ENCODE measurements at places on chromosomes 2 and 18.
A peak's percentile ranks its signal among the peaks of the same experiment; 100 is the strongest.

GRCh38 chr18:1002653-1003178, 98.0 kb downstream of the ADCYAP1 start:
- DNase-seq = peak; percentile 66

DNA sequence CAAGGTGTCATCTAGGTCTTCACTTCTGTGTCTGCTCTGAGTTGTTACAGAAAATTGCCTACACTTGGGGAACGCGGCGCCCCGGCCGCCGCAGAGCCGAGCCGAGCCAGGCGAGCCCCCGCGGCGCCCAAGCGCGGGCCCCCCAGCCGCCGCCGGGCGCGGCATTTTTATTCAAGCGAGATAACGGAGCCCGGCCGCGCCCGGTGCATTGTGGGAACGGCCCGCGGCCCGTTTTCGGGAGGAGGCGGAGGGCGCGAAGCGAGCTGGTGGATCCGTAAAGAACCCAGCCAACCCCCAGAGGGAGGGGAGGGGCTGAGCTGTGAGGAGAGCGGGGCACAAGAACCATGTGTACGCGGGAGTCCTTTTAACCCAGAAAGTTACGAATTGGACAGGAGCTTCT, 191.8 kb downstream of the FTCDNL1 start:
- DNase-seq = peak; percentile 38

GRCh38 chr2:226802573-226802972, 3.0 kb upstream of the IRS1 start:
- DNase-seq = peak; percentile 83

GRCh38 chr2:31129375-31130171, 8.7 kb downstream of the GALNT14 start:
- no peak for DNase-seq

- peak; percentile 10 for DNase-seq
These were observed 25.4 kb downstream of the MYO7B start for GRCh38 chr2:127560931-127561280.

DNA sequence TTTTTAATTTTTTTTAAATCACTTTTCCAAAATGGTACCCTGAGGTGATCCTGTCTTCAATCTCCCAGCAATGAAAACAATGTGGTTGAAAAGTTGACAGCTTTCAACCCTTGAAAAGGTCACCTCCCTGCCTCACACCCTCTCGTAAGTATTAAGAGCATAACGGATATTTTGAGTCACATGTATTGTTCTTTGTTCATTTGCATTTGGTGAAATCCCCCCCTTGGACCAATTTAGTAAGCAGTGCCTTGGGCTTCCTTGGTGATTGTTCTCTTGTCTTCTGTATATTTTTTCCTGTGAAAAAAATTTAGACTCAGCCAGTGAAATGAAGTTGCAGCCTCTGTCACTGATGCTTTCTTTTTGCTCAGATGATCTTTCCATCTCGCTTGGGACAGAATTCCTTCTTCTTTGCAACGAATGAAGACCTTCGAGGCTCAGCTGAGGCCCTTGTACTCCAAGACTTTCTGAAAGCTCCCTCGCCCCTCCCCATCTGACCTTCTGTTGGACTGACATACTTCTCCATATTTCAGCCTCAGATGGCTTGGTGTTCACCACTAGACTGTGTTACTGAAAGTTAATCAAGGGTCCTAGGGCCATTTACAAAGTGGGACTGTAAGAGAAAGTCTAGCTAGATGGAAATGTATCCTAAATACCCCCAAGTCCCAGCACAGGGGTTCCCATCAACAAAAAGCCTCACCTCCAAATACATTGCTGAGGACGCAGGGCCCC, 158.4 kb downstream of the BCL2 start:
- no peak for DNase-seq

DNA sequence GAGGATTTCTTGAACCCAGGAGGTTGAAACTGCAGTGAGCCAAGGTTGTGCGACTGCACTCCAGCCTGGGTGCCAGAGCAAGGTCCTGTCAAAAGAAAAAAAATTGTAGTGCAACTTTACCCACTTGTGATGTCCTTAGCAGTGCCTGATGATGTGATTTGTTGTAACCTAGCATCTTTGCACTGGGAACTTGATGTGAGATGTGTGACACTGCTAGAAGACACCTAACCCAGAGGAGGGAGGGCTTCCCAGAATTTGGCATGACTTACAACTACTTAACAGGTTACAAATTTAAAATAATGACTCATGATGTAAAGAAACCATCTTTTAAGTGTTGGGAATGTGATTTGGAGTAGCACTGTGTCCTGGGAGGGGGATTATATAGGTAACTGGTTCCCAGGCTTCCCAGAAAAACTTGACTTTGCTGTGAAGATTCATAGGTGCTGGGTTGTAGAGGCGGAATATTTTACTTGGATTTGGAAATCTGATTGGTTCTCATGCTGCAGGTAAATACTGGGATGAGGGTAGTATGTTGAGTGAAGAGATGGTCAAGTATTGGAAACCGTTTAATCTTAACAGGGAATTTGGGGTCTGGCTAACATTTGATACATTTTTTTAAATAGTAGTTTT, 3.7 kb downstream of the EEF1B2 start:
- no peak for DNase-seq

DNA sequence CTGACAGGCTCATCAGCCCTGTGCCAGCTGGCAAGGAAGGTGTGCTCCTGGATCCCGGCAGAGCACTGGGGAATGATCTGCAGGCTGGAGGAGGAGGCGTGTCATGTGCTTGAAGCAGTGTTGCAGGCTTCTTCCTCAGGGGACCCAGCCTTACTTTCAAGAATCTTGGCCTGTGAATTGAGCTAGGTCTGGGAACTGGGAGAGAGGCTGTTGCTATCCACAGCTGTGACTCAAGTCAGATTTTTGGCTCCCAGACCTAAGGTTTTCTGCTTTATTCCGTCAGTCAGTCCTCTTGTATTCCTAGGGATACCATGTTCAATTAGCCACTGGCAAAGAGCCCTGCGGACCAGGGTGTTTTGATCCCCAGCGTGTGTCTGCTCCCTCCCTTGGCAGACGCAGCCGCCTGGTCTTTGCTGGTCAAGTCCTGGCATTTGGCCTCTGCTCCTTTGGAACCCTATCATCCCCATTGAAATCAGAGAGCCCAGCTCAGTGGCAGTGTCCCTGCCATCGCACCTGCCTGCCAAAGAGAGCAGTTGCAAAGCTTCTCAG, 32.4 kb downstream of the ASB1 start:
- peak; percentile 76 for DNase-seq

DNA sequence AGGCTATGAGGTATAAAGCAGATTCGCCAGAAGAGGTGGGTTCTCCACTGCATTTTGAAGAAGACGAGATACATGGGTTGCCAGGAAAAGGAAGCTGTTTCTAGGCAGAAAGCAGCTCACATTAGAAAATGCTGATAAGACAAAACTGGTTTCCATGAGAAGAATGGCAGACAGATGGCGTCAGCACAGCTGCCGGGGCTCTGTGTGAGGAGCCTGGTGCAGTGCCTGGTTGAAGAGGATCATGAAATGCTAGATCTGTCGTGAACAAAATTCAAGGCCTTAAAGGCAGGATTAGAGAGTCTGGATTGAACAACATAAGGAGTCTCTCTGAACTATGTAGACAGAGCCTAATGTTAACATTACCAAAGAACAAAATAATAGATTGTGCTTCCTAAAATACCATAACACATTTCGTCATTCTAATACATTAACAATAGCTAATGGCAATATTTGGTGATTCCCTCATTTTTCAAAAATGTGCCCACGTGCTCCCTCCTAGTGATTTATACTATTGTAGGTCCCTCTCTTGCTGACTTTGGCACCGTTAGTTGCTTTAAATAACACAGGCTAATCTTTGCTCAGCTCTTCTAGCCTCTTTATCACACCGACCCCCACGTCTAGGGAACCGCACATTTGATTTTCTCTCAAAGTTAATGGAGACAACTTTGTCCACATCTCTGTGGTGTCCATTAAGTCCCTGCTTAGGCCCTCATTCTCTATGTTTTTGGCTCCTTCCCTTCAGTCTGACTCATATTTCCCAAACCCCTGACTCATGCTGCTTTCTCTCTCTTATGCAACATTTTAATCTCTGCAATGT, 38.2 kb downstream of the EFEMP1 start:
- DNase-seq = peak; percentile 99

GRCh38 chr2:148300544-148300943, 279.7 kb downstream of the MBD5 start:
- no peak for DNase-seq

DNA sequence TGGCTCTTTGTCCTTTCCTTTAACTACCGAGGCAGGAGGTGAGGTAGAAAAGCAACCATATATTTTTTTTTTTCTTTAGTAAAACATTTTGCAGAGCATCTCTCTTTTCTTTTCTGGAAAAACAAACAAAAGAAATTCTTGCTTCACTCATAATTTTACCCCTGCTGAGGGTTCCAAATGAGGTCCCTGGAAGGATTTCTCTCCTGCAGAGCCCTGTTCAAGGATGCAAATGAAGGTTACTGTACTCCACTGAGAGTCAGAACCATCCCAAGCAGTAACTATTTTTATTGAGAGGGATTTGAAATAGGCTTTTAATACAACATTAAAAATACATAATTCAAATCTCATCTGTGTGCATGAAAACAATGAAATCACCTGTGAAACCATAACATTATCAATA, 19.5 kb upstream of the MYO1B start:
- DNase-seq = peak; percentile 55

GRCh38 chr18:76487782-76488181, 7.3 kb downstream of the ZNF516 start:
- DNase-seq = no peak

DNA sequence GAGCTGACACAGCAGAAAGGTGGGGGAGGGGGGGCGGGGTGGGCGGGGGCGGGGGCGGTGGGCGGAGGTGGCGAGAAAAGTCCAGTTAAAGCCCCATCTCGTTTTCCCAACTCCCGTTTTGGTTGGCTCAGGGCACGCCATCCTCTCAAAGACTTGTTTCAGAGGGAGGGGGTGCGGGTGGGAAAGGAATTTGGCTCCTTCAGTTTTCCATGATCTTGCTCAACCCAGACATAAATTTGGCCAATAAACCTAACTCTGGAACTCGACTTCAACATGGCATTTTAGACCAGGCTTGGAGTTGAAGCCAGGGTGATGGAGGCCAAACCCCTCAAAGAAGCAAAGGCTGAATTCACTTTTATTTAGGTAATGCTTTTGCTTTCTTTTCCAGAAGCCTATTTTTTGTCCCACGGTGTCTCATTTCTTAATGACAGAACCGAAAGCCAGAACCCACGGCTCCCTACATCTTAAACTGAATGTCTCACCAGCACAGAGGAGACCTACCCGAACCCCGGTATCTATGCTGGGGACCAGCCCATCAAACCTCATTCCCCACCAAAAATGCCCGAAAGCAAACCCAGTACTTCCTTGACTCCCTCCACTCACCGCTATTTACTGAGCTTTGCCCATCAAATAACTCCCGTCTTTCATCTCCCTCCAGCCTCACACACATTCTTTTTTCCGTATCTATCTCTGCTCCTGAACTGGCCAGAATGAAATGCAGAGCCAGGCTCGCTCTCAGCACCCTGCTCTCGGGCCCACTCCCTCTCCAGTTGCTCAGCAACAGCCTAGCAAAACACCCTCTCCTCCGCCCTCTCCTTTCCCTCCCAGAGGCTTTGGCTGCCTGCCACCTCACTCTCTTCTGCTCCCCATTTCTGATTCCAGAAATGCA, 4.3 kb downstream of the IGFBP5 start:
- peak; percentile 72 for DNase-seq

- DNase-seq = no peak
These were observed 303.9 kb downstream of the ZNF407 start for GRCh38 chr18:74901362-74902146.

DNA sequence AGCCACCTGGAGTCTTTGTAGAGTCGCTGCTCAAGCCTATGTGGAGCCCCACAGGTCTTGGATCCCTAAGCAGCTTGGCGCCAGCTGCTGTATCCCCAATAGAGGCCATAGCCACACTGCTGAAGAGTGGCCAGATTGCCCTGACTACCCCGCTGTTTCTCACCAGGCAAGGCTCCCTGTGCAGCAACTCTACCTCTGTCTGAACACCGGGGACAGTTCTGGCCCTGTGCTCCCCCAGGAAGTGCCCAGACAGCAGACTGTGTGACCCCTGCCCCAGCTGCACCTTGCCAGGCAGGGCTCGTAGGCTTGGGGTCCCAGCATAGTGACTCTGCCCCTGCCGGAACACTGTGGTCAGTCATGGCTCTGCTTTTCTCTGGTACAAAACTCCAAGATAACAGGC, 53.5 kb upstream of the GALNT13 start:
- no peak for DNase-seq

DNA sequence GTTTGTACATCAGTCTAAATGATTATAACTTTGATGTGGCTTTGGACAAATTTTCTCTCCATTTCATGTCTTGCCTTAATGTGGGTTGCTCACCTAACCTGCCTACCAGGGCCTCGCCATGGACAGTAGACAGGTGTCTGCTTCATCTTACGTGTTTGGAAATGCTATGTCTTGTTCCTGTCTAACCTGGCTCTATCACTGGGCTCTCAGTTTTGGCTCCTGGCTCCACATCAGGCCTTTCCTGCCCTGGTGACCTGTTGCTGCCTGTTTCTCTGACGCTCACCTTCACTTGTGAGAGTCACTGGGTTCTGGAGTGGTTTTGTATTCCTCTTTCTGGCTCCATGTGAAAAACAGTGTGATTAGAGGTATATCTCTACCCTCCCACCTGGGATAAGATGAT, 65.9 kb downstream of the PHLPP1 start:
- DNase-seq = no peak

GRCh38 chr2:201149064-201149820, 33.3 kb downstream of the CFLAR start:
- DNase-seq = peak; percentile 91

DNA sequence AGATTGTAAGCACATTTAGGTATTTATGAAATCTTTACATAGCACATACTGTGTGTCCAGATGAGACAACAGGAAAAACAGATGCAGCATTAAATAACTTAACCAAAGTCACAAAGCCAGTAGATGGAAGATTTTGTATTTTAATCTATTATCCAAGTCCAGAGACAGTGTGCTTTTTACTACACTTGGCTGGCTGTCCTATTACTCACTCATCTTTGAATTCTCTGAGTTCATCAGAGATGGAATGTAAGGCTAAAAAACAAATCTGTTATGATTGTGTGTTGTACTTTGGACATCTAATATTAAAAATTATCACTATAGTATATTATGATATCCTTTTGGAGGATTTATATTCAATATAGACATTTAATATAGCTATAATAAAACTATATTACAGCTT, 1189.4 kb downstream of the DSC3 start:
- peak; percentile 14 for DNase-seq

- DNase-seq = no peak
These were observed 8.0 kb downstream of the SFXN5 start for GRCh38 chr2:73063472-73063871.

DNA sequence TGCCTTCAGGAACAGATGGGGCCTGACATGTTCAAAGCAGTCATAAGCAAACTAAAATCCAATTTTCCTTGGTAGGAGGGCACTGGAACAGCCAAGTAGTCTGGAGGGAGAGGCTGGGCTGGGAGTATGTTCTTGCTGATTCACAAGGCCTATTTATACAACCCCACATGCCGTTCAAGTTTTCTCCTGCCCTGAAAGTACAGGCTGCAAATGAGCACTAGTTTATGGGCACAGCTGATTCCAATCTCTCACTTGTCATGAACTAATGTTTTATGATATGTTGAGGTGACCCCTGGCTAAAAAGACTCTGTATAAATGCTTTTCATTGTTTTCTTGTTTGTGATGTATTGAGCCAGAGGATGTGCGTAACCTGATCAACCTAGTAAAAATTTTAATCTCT, 183.4 kb upstream of the SRD5A2 start:
- DNase-seq = no peak
